ENCODE measurements at places on chromosomes 2 and 18. TPM values are rescaled to one million over a fixed set of nuclear protein-coding genes. Genes with fewer than 3 reads are reported as not detected.

- no peaks in the 10 kb centered on the region for H3K27me3 ChIP-seq
- no peak overlapping the region for H3K4me3 ChIP-seq
- H3K4me1 ChIP-seq: no peaks in the 10 kb centered on the region
- H3K36me3 ChIP-seq: no peaks in the 10 kb centered on the region
- H3K27ac ChIP-seq: no peak overlapping the region
Measured at GRCh38 chr2:212282671-212283261, 255.8 kb downstream of the ERBB4 start.

CNNM3 gene
- total RNA-seq: 25.6 TPM

DNA sequence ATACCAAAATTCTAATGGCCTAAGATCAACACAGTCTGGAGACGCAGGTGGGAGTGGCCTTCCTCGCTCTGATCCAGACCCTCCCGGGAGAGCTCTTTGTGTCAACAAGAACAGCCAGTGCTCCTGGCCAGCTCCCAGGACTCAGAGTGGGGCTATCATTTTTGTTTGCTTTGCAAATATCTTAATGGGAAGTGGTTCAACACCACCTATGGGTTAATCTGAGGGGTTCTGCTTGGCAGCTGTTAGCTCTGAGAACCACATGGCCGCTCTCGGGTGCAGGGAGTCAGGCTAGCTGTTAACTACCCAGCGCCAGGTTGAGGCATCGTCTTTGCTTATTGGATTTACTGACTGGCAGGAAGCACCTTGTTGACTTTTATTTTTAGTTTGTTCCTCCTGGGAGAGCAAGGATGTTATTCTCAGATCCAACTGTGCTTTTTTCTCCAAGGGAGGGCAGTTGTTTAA, 184.8 kb upstream of the SP5 start:
- H3K4me1 ChIP-seq: no peaks in the 10 kb centered on the region
- no peak for DNase-seq
- H3K4me3 ChIP-seq: no peak overlapping the region

INO80B gene
- total RNA-seq: 24.5 TPM

DNA sequence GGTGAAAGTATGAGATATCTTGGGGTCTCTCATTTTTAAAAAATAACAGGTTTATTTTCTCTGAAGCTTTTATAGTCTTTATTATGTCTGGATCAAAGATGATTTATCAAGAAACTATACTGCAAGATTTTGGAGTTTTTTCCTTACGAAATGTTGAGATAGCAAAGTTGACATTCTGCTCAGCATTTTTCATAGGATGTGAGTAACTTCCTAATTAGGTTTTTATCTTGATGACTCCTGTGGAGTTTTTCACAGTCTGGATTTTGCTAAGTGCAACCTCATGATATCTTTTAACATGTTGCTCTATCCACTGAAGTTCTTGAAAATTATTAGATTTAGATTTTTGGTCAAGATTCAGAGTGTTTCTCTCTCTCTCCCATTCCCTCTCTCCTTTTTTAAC, 17.8 kb downstream of the TCF7L1 start:
- no peaks in the 10 kb centered on the region for H3K27me3 ChIP-seq
- no peak for DNase-seq
- no peak overlapping the region for H3K4me3 ChIP-seq
- H3K27ac ChIP-seq: no peak overlapping the region

MGAT4A gene
- total RNA-seq: 40.7 TPM

C1GALT1C1L gene
- 0.72 TPM for total RNA-seq

SLC40A1 gene
- total RNA-seq: 843 TPM

- no peak overlapping the region for H3K27ac ChIP-seq
- H3K36me3 ChIP-seq: peaks cover 1% of the 10 kb centered on the region
- no peaks in the 10 kb centered on the region for H3K4me1 ChIP-seq
- H3K27me3 ChIP-seq: no peaks in the 10 kb centered on the region
Measured at GRCh38 chr2:216047397-216047796, 34.0 kb upstream of the MREG start.

RAMP1 gene
- 4.5 TPM for total RNA-seq

CNPPD1 gene
- 66.4 TPM for total RNA-seq

DNA sequence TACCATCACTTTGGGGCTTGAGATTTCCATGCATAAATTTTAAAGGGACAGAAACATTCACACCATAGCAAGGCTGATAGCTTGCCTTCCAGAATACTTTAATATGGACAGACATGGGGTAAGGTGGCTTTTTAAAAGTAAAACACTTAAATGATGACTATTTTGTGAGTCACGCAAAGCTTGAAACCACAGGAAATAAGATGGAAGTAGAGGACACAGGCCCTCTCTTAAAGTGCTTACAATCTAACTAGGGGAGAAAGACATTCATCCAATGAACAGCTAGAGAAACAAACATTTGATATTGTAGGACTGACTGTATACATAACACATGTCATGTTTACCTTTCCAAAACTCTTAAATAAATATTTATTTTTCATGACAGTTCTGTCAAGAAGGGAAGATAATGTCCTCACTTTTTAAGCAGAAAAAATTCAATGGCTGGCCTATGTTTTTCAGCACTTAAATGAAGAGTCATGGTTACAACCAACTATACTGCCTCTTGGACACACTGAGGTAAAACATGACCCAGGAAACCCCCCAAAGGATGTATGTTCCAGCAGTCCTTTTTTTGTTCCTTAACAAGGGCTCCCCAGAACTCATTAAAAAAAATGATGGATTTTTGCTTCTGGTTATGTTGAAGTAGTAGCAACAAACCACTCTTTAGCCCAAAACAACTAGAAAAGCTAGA, 120.0 kb upstream of the RBMS1 start:
- H3K36me3 ChIP-seq: no peaks in the 10 kb centered on the region
- H3K27ac ChIP-seq: no peak overlapping the region
- no peak overlapping the region for H3K4me3 ChIP-seq
- H3K4me1 ChIP-seq: no peaks in the 10 kb centered on the region

Measured in spleen (tissue), 13 donors.